Hindlimb muscle (tissue), 1 donor: ENCODE measurements at places on chromosomes 16 and 17. TPM values are rescaled to one million over a fixed set of nuclear protein-coding genes. Genes with fewer than 3 reads are reported as not detected.

The OR1F1 gene
- not detected for polyA plus RNA-seq

The PDE6G gene
- polyA plus RNA-seq: 4.0 TPM

The MMP25 gene
- polyA plus RNA-seq: 2.1 TPM

The BRIP1 gene
- 4.3 TPM for polyA plus RNA-seq

The KRTAP3-1 gene
- not detected for polyA plus RNA-seq

The ZPBP2 gene
- polyA plus RNA-seq: not detected

The CETP gene
- polyA plus RNA-seq: 8.9 TPM

The RNF112 gene
- 1.9 TPM for polyA plus RNA-seq

The SLC12A3 gene
- 0.05 TPM for polyA plus RNA-seq
